ENCODE measurements at places on chromosomes 5 and 9. TPM values are rescaled to one million over a fixed set of nuclear protein-coding genes. Genes with fewer than 3 reads are reported as not detected.

OBP2B gene
- total RNA-seq: not detected

LHX2 gene
- total RNA-seq: not detected

DNA sequence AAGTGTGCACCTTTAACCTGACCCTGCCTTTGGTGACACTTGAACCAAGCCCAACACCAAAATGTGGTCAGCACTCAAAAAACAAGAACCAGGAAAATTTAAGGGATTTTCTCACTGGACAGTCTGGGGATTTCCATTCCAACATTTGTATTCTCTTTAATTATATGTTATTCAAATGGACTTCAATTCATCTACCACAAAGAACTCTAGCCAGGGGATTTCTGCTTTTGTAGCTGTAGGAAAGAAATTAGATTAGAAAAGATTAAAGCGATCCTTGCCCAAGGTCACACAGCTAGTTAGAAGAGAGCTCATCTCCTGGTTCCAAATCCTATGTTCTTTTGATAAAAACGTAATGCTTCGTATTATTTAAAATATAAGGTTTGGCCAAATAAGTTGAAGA is 94.8 kb upstream of the JAK2 start:
- ATAC-seq: no peak

DNA sequence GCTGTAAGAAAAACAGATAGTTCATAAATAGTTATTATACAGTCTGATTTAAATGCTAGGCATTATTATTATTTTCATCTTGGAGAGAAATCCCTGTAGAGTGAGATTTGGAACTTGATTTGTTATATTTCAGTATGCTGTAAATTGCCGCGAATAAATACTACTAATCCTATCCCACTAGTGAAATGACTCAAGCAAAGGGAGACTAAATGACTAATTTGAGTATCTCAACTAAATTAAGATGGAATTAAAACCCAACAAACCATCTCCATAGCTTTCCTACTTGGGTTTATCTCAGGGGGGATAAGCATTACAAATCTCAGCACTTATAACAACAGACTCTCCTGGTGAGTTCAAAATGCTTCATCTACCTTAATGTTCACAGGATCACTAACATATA is 206.0 kb downstream of the MCTP1 start:
- no peak for ATAC-seq

DNA sequence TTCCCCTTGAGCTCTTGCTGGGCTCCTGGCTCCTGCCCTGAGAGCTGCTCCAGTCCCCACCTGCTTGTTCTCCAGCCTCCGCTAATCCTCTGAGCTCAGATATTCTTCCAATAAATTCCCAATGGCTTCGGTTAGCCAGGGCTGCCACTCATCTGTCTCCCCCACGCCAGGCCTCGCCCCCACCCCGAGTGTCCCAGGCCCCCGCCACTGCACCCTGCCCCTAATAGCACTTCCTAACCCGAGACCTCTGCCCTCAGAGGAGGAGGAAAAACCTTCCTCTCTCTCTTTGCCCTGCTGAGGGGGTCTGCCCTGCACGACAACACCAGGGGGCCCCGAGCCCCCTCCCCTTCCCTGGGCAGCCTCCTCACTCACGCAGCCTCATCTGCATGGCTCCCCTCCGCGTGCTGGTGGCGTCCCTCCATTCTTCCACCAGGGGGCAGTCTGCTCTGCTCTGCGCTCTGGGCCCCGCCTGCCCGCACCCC is 5.4 kb upstream of the LCN15 start:
- ATAC-seq: peak; percentile 51

Measured in activated T-helper 17 cell treated with anti-CD3 and anti-CD28 coated beads, Interleukin-2, amount 50 U/mL, for 72 hours (primary cell).